ENCODE measurements at places on chromosomes 11 and 22. TPM values are rescaled to one million over a fixed set of nuclear protein-coding genes. Genes with fewer than 3 reads are reported as not detected.
A peak's percentile ranks its signal among the peaks of the same experiment; 100 is the strongest.

- H3K27ac ChIP-seq: no peak overlapping the region
- no peaks in the 10 kb centered on the region for H3K4me1 ChIP-seq
- H3K36me3 ChIP-seq: peaks cover 14% of the 10 kb centered on the region
These were observed 37.0 kb upstream of the ABTB2 start for GRCh38 chr11:34394771-34395300.

Gene TRIM21
- 39.2 TPM for total RNA-seq

DNA sequence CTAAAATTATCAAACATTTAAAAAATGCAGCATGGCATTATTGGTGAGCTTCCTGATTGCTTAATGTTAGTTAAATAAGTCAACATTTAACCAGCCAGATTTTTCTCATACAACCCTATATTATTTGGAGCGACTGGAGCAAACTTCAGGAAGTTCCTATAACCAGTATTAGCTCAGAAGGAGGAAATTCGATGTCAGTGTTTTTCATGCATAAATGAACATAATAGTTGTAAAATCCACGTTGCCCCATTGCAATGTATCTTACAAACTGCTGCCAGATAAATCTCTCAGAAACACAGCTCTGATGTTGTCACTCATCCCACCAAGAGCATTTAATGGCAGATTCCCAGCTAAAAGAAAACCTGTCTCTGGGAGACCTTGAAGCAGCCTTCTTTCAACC, 278.5 kb downstream of the CASP12 start:
- H3K27me3 ChIP-seq: no peaks in the 10 kb centered on the region
- no peak for DNase-seq
- no peaks in the 10 kb centered on the region for H3K36me3 ChIP-seq
- no peak overlapping the region for H3K4me3 ChIP-seq
- peaks cover 19% of the 10 kb centered on the region for H3K4me1 ChIP-seq

Gene IGLL5
- not detected for total RNA-seq

GRCh38 chr11:62539238-62539925, 7.2 kb downstream of the AHNAK start:
- peaks cover 66% of the 10 kb centered on the region for H3K4me1 ChIP-seq
- peak overlapping the region; percentile 69 for H3K4me3 ChIP-seq
- peak; percentile 85 for DNase-seq

DNA sequence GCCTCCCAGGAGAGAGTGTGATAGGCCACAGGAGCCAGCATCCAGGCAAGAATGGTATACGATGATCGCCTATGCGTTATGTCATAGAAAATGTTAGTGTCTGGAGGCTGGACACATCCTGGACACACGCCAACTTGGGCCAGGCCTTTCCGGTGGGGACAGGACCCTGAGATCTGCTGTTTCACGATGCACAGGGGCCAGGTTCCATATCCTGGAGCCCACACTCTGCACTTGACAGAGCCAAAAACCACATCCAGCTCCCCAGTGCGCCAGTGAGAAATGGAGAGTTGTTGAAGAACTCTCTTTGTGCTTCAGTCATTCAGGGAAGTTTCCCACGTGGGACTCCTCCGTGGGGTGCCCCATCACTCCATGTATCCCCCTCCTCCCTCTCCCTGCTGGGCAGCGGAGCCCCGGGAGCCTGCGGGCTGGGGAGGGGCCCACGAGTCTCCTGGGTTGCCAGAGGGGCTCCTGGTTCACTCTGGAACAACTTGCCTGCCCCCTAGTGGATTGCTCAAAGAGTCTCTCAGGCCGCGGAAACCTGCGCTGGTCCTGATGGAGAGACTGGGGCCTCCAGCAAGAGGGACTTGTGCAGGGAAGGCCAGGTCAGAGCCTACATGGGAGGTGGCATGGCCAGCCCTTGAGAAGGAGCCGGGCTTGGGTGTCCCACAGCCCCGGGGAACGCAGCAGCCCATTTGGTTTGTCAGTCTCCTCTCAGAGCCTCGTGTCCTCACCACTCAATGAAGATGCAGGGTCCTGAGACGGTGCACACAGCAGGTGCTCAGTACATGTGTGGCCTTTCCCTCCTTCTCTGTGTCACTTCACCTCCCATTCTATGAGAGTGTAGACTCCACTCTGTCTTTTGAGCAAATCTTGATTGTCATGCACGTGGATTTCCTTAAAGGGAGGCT, 10.2 kb upstream of the LRRC32 start:
- H3K36me3 ChIP-seq: no peaks in the 10 kb centered on the region
- peaks cover 8% of the 10 kb centered on the region for H3K27me3 ChIP-seq
- H3K27ac ChIP-seq: no peak overlapping the region
- H3K4me3 ChIP-seq: no peak overlapping the region

Gene SCN2B
- not detected for total RNA-seq

Gene ZNF280B
- total RNA-seq: 2.4 TPM

DNA sequence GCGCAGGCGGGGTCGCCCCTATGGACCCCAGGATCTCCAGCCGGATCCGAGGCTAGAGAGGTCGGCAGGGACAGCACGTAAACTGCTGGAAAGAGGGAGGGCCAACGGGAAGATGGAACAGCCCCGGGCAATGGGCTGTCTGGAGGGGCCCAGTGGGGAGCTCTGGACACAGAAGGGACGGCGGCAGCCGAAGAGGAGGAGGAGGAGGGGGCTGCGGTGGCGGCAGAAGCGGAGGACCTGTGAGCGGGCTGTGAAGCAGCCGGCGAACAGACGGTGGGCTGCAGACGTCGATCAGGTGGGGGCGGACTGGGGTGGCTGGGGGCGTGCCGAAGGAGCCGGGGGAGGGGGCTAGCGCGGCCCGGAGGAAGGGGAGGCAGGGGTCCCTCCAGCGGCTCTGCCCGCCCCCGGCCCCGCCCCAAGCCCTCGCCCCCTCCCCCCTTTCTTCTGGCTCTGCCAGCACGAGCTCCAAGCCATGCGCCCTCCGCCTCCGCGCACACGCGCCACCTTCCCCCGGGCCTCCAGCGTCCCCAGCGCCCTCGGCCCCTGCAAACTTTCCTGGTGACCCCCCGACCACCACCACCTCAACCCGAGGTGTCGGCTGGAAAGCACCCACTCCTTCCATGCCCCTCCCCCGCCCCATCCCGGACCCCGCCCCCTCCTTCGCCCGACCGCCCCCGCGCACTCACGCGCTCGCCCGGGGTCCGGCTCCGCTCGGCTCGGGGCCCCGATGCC, 432 bp downstream of the TNKS1BP1 start:
- peak overlapping the region; percentile 34 for H3K27ac ChIP-seq
- no peaks in the 10 kb centered on the region for H3K27me3 ChIP-seq
- H3K4me1 ChIP-seq: peaks cover 35% of the 10 kb centered on the region
- no peak for DNase-seq

Gene OR5T1
- total RNA-seq: not detected

Gene POU2AF3
- total RNA-seq: not detected

GRCh38 chr11:125091247-125091876, 20.1 kb downstream of the TMEM218 start:
- H3K36me3 ChIP-seq: peaks cover 1% of the 10 kb centered on the region
- no peak overlapping the region for H3K4me3 ChIP-seq
- no peak for DNase-seq
- H3K27ac ChIP-seq: no peak overlapping the region

- peaks cover 7% of the 10 kb centered on the region for H3K4me1 ChIP-seq
- H3K27ac ChIP-seq: no peak overlapping the region
- DNase-seq: no peak
- no peak overlapping the region for H3K4me3 ChIP-seq
- H3K27me3 ChIP-seq: peaks cover 44% of the 10 kb centered on the region
These were observed 91.7 kb downstream of the BRD1 start for GRCh38 chr22:49735901-49736421.

- no peaks in the 10 kb centered on the region for H3K36me3 ChIP-seq
- DNase-seq: no peak
- H3K27ac ChIP-seq: no peak overlapping the region
- H3K4me3 ChIP-seq: no peak overlapping the region
These were observed 26.9 kb upstream of the GRAMD4 start for GRCh38 chr22:46593211-46593681.

DNA sequence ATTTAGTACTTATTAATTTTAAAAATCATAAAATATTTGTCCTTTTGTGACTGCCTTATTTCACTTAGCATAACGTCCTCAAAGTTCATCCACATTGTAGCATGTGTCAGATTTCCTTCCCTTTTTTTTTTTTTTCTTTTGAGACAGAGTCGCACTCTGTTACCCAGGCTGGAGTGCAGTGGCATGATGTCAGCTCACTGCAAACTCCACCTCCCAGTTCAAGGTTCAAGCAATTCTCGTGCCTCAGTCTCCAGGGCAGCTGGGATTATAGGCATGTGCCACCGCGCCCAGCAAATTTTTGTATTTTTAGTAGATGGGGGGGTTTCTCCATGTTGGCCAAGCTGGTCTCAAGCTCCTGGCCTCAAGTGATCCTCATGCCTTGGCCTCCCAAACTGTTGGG, 10.6 kb downstream of the RAB6A start:
- no peak overlapping the region for H3K27ac ChIP-seq
- no peaks in the 10 kb centered on the region for H3K36me3 ChIP-seq
- DNase-seq: no peak
- H3K27me3 ChIP-seq: no peaks in the 10 kb centered on the region

DNA sequence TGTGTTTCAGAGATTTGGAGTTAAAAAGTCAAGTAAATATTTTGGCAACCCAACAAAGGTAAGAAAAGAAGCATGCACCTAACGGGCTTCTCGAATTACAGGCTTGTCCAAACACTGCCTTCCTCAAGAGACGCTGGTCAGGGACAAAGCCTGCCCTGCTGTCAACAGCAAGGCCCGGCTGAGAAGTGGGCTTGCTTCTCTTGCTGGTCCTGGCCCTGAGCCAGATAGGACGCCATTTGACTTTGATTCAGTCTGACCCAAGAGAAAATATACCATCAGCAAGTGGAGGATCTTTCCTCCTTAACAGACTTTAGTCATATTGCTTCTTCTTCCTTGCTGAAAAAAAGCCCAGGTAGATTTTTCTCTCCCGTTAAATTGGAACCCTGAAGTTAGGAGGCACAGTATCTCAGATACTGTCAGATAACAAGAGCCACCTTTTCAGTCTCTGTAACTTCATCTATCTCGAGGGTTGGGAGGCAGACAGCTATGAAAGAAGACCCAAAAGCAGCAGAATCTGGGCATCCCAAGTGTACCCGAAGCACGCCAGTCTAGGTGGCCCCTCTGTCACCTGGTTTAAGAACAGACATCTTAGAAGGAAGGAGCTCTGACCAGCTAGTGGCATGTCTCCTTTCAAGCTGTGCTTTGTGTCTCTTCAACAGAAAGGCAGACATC, 57.5 kb downstream of the C22orf31 start:
- no peaks in the 10 kb centered on the region for H3K4me1 ChIP-seq
- no peak overlapping the region for H3K4me3 ChIP-seq
- no peak overlapping the region for H3K27ac ChIP-seq
- H3K27me3 ChIP-seq: peaks cover 7% of the 10 kb centered on the region
- DNase-seq: no peak

All from activated CD4-positive, alpha-beta memory T cell treated with anti-CD3 and anti-CD28 coated beads for 36 hours (primary cell).